ENCODE measurements at places on chromosomes 12 and 14.

DNA sequence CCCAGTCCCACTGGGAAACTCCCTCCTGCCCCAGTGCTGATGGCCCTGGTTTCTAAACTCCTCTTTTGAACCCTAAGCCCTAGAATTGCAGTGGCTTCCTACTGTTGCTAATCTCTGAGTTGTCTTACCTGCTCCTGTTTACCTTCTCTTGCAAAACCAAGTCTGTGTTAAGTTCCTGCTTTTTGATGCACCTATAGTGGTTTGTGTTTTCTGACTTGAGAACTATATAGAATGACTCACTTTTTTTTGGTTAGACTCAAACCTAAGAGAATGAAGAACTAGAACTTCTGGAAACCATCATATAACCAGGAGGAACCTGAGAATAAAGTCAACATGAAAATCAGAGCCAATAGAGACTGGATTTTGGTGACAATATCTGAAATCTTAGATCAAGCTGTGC lies 5.5 kb upstream of the GAS2L3 start:
- no peak for DNase-seq

GRCh38 chr12:55979069-55979468 lies 5.2 kb downstream of the RAB5B start:
- DNase-seq: no peak

GRCh38 chr12:119642986-119643385 lies 24.9 kb upstream of the PRKAB1 start:
- no peak for DNase-seq

GRCh38 chr14:28635387-28635786 lies 131.2 kb upstream of the FOXG1 start:
- no peak for DNase-seq

GRCh38 chr12:116939734-116940133 lies 29.0 kb downstream of the FBXW8 start:
- DNase-seq: no peak

- DNase-seq: no peak
These were observed 33.6 kb downstream of the CCDC91 start for GRCh38 chr12:28223858-28224257.

GRCh38 chr12:19642345-19642744 lies 203.1 kb downstream of the AEBP2 start:
- no peak for DNase-seq

DNA sequence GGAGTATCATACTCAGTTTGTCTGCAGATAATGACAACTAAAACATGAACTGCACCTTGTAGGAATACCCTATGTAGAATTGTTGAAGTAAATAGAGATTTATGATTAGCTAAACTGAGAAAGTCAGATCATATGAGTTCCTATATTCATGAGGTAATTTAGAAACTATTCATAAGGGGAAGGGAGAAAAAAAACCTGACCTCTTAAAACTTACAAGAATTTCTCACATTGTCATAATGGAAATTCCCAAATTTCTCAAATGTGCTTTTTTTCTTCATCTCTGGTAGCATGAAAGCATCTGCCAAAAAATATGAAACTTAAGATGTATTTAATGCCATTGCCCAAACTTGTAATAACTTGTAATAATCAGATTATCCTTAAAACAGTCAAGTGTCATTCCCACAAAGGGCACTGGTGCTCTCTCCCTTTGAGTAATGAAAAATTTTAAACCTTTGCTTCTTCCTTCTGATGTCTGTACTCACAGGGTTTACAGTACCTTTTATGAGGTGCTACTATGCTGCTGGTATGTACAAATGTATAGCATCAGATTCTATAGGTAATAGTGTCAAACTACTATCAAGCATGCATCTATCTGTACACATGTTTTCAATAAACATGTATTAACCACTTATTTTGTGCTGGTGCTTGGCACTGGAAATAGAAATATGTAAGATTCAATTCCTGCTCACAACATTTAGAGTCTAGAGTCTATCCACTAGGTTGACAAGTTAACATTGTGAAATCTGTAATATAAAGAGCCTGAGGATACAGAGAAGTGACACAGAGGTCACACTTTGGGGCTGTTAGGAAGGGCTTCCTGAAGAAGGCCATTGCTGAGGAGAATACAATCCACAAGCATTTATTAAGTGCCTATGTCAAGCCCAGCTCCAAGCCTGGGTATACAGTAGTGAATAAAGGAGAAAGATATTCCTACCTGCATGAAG lies 17.4 kb upstream of the DRAM1 start:
- DNase-seq: no peak

GRCh38 chr12:23640754-23641153 lies 308.7 kb downstream of the SOX5 start:
- peak; percentile 83 for DNase-seq

GRCh38 chr12:916712-917445 lies 32.6 kb downstream of the RAD52 start:
- no peak for DNase-seq

GRCh38 chr12:115155665-115156645 lies 472.0 kb upstream of the TBX3 start:
- DNase-seq: no peak

GRCh38 chr12:76057326-76057725 lies 25.8 kb upstream of the PHLDA1 start:
- DNase-seq: no peak

DNA sequence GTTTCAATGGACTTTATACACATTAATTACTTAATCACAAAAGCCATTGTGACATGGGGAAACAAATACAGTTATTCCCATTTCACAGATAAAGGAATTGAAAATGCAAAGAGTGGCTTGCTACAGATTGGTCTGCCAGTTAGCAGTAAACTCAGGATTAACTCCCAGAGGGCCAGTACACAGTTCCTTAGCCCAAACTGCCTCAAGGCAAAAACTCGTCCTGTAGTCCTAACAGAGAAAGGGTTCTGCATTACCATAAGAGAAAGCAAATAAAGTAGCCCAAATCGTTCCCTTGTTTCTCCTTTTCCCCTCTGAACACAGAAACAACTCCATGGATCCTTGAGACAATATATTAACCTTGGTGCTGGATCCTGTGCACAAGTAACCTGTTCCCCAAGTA lies 274.4 kb downstream of the LRIG3 start:
- no peak for DNase-seq
